ENCODE measurements at places on chromosomes 11 and 22.

GRCh38 chr22:46650078-46650810 lies 30.1 kb downstream of the GRAMD4 start:
- DNase-seq, result no peak

GRCh38 chr11:113615098-113615497 lies 91.0 kb downstream of the TMPRSS5 start:
- no peak for DNase-seq

DNA sequence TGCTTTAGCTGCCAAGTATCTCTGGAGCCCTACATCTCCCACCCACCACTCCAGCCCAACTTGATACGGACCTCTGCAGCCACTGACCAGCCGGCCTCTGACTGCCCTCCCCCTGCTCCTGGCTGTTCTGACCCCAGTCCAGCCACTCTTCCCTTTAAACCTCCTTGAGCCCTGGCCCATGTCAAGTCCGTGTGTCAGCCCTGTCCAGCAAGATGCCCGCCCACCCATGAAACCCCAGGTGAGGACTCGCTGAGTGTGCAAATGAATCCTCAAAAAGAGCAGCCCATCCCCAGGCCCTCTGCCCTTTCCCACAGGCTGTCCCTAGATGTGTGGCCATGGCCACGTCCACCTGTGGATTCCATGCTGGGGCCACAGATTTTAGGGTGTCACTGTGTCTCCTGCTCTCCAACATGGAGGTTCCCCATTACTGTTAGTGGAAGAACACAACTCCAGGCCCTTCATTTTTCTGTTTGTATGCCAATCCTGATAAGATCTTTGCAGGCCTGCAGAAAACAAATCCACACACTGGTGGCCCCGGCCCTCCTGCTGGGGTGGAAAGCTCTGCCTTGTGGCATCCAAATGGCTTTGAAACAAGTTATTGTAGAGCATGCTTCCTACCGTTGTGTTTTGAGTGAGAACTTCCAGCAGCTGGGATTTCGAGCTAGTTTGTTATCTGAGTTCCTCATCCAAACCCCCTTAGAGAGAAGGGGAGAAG lies 22.7 kb upstream of the ADORA2A start:
- no peak for DNase-seq

DNA sequence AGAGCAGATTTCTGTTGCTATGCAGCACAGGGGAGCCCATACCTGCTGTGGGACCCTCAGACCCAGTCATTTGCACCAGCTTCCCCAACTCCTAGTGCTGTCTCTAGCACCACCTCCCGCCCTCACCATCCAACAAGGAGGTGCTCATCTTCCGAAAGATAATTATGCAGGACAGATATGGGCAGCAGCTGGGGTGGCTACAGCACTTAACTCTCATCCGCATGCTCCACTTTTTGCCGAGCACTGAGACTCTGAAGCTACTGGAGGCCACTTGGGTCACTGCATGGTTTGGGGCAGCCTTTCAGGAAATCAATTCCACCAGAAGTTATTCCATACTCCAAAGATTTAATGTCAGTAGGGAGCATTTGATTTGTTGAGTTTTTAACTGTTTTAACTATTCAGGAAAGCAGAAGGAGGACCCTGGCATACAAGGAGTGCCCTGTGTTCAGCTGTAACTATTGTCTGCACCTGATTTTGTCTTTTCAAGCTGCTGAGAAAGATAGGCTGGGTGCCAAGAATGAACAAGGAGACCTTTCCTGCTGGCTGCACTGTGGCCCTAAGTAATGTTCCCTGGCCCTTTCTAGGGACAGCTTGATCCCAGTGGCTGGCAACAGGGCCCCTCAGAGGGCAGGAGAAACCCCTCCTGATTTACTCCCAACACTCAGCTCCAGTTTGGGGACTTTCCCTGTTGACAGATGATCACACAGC lies 67.3 kb upstream of the CSNK2A3 start:
- no peak for DNase-seq

DNA sequence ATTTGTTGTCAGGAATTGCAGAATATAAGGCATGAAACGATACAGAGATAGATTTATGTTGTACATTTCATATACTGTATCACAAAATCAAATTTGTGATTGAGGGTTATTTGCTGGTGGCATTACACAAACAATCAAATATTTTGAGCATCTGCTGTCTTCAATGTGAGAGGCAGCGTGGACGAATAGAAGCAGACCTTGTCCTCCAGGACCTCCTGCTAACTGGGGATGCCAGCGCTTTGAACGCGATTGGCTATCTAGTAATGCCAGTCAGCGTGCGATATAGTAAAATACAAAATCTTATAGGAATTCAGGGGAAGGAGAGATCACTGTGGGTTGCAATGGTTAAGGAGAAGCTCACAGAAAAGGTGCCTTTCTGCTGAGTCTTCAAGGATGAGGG lies 631 bp upstream of the SNX19 start:
- DNase-seq, result no peak

- DNase-seq, result no peak
These were observed 60.3 kb downstream of the AMBRA1 start for GRCh38 chr11:46533396-46534100.

GRCh38 chr11:123190518-123190917 lies 4.5 kb downstream of the CLMP start:
- DNase-seq, result no peak

- DNase-seq, result no peak
These were observed 2.2 kb downstream of the CTSF start for GRCh38 chr11:66566221-66566620.

GRCh38 chr11:40384991-40385390 lies 1074.5 kb downstream of the LRRC4C start:
- no peak for DNase-seq

DNA sequence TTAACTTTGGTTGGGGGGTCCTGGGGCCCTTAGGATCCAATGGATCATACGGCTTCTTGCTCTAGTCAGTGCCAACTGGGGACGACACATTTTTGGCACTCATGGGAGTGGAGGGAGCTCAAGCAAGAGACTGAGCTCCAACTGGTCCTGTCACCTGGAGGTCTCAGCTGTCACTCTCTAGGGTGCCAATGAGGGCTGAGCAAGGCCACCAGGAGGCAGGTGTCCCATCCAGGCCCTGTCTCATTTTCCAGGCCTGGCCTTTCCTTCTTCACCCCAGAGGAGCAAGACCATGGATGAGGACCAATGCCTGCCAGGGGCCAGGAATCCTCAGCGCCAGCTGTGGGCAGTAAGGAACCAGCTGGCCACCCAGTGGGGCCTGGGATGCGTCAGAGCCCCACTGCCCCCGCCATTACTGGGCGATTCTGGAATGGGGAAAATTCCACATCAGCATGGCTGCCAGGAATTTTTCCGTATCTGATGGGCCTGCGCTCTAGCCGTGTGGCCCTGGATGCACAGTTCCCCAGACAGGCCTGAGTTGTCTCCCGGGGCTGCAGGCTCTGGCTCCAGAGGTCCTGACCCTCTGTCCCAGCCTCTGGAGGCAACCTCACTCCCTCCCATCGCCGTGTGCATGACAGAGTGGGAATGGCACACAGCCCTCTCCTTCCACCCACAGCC lies 669 bp upstream of the GAL3ST1 start:
- no peak for DNase-seq

GRCh38 chr11:2521733-2522630 lies 77.2 kb downstream of the KCNQ1 start:
- peak; percentile 74 for DNase-seq

DNA sequence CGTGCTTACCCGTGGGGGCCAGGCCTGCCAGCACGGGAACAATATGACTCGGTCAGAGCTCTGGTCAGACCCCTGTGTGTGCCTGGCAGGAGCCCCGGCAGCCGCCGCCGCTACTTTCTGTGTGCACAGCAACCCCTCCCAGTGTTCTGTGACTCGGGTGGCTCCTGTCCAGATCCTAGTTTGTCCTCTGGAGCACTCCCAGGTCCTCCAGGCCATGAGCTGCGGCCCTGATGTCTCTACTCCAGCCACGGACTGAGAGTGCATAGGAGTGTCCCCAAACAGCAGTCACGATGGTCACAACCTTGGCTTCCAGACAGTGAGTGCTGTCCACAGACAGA lies 3.2 kb downstream of the NDUFS8 start:
- DNase-seq, result no peak

DNA sequence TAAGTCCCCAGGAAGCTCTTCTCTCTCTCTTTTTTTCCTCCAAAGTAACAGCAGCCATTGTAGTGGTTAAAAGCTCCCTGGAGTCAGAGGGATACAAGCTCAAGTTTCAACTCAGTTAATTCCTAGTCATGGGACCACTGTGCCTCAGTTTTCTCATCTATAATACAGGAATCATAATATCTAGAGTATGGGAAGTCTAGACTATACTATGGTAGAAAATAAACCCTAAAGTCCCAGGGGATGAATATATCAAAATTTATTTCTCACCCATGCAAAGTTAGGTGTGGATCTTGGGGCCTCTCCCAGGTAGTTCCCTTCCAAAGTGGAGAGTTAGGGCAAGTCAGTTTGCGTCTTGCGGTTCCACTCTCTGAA lies 33.7 kb downstream of the C11orf58 start:
- no peak for DNase-seq

GRCh38 chr22:43969021-43969878 lies 14.0 kb downstream of the SAMM50 start:
- DNase-seq, result peak; percentile 71

DNA sequence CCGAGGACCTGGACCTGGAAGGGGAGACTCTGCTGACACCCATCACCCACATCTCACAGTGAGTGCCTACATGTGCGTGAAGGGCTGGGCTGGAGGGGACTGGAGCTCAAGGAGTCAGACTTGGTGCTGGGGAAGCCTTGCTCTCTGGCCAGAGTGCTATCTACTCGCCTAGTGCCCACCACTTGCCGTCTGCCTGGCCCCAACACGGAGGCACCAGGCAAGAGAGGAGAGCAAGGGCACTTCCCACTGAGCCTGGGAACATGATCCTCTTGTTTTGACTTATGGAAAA lies 37.8 kb downstream of the KCNQ1OT1 start:
- DNase-seq, result peak; percentile 75

DNA sequence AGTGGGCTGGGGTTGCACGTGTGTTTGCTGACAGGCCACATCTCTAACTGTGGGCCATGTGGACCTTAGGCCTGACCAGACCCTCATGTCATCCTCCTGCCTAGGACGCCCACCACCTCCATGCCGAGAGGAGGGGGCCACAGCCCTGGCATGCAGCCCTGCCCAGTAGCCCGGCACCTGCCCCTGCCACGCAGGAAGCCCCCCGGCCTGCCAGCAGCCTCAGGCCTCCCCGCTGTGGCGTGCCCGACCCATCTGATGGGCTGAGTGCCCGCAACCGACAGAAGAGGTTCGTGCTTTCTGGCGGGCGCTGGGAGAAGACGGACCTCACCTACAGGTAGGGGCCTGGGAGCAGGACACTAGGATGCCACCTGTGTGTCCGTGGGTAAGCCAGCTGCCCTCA lies 6.4 kb downstream of the MMP11 start:
- DNase-seq, result no peak

DNA sequence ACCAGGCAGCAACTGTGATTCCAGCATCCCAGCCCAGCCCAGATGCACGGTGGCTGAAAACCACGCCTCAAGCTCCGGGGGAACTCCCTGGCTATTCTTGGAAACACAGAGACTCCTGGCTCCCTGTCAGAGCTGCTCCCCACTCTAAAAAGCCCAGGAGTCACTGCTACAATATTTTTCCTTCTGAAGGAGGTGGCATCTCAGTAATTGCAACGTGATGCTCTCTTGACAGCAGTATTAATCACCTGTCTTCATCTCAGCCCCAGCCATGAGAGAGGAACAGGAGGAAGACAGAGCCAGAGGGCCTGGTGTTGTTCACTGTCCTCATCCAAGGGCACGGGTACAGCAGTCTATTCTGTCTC lies 26.9 kb downstream of the DRD2 start:
- no peak for DNase-seq

DNA sequence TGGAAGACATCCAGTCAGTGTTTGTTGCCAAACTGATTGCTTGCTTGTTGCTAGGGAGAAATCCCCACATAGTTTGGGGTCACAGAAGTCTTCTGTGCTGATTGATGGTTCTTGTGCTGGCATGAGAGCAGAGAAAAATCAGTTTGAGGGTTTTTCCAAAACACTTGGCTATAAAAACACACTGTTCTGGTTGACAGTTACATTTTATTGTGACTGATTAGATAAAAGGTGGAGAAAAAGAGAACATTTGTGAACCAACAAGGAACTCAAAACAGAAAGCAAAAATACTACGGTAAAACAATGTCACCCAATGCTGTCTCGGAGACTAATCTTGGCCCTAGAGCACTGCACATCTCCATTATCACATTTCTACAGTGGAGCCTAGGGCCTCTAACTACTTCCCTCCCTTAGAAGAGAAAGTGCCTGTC lies 14.4 kb upstream of the EIF4G2 start:
- DNase-seq, result no peak

- DNase-seq, result peak; percentile 65
These were observed 34.6 kb downstream of the ZNRF3 start for GRCh38 chr22:28917747-28918549.

DNA sequence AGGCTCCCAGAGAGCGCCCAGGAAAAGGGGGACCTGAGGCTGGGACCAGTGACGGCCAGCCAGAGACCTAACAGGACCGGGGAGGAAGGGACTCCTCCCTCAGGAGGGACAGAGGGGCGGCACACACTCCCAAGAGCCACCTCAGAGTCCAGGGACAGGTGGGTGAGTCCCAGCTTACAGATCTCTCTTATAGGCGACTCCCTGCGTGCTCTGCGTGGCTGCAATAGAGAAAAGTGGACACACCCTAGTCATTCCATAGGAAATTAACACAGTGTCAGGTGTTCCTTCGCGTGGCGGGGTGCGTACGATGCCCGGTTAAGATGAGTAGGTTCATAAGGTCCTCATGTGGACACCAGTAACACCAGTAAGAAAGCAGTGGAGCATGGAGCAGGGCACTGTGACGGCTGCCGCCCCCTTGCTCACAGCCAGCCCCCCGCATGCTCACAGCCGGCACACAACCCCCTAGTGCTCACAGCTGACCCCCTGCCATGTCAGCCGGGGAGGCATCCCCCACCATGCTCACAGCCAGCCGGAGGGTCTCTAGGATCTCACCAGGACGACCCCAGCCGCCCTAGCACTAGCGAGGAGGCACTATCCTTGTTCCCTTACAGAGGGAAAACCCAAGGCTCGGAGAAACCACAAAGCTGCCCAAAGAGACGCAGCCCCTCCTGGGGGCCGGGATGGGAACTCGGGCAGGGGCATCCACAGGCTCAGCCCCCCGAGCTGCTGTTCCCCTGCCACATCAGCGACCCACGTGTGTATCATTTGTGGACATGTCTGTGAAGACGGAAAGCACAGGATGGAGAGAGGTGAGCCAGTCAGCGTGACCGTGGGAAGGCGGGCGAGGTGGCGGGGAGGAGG lies 426.8 kb downstream of the TBC1D22A start:
- DNase-seq, result peak; percentile 83

DNA sequence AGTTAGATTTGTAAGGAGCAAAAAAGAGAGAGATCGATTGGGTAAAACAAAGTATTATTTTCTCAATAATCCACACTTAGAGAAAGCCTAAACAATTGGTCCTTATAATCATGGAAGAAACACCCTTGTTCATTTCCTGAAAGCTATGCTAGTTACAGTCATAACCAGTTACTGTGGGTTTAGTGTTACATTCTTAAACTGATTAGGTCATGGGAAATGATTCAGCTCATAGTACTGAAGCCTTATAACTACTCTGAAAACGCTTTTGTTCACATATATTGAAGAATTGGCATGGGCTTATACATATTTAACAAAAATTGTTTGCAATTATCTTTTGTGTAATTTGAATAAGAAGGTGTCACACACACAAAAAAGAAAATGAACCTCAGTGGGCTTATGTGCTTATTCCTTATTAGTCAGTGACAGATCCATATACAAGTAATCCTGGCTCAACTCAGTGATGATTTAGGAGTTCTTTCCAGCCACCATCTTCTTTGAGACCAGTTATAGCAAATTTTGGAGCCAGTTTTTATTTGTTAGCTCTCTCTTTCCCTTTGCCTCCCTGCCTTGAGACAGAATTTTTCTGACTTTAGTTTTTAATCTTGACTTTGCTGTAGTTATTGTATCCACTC lies 198.5 kb upstream of the CTSC start:
- DNase-seq, result no peak
